ENCODE measurements at places on chromosomes 4 and X.

DNA sequence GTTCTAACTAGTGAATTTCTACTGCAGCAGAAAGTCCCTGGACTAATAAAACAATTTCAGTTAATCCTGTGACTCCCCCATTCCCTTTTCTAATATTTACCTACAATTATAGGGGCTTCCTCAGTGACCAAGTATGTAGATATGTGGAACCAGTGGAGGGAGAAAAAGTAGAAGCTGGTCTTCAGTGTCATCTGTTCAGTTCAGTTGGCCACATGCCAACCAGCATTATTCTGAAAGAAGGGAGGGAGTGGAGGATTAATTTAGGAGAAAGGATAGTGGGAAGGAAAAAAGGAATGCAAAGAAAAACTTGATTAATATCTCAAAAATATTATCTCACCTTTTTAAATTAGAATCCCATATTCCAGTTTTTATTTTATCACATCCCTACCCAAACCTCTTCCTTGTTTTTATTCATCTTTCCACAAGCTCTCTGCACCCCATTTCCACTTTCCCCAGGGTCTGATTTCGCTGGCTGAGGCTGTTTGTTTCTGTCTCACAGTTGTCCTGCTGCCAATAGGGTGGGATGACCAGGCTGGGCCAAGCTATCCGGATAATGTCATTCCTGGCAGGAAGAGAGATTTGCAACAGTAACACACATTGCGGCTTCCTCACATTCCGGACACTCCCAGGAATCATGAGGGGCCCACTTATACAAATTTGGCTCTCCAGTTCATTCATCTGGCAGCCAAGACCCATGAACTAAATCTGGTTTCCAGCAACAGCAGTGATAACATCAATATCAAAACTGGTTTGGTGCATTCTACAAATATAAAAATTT lies 24.6 kb upstream of the ANTXR2 start:
- DNase-seq = no peak

- DNase-seq = no peak
Observed at GRCh38 chr4:26964994-26965393, 104.4 kb downstream of the STIM2 start.

- no peak for DNase-seq
Observed at GRCh38 chr4:3419836-3420605, 21.7 kb upstream of the HGFAC start.

GRCh38 chrX:103651151-103651773 lies 22.5 kb downstream of the TCEAL1 start:
- no peak for DNase-seq

GRCh38 chr4:138775890-138776289 lies 239.7 kb upstream of the NOCT start:
- DNase-seq = no peak

GRCh38 chr4:40960941-40961340 lies 211.2 kb downstream of the NSUN7 start:
- DNase-seq = no peak

GRCh38 chr4:57501720-57502119 lies 391.5 kb upstream of the IGFBP7 start:
- DNase-seq = no peak

Data from NCI-H1092 (cell line).